HS-5 (cell line): ENCODE measurements at places on chromosomes 13 and 19.

- DNase-seq, result no peak
Observed at GRCh38 chr13:65911546-65912193, 1318.5 kb downstream of the PCDH9 start.

- DNase-seq, result no peak
Observed at GRCh38 chr19:11345122-11345803, 805 bp downstream of the TMEM205 start.

DNA sequence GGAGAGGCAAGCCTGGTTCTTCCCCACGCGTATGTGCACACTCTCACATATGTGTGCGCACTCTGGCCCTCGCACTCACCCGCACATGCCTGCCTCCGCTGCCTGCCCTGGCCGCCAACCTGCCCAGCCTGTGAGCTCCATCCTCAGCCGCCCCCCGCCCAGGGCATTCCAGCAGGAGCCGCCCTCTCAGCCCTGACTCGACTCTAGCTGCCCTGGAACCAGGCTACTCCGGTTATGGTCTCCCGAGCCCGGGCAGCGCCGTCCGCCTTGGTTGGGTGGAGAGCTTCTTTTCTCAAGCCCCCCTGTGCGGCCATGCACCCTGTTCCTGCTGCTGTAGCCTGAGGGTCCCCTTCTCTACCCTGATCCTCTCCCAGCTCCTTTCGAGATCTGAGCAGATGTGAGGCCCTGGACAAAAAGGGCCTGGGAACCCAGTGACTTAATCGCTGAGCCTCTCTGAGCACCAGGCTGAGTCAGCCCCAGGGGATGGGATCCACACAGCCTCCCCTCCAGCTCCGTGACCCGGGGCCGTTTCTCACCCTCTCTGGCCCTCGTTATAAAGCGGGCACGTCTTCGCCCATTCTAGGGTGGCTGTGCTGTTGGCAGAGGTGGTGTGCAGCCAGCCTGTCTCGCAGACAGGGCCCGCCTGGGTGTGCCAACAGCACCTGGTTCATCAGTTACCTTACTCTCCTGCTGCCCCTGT lies 191.5 kb downstream of the TEX29 start:
- no peak for DNase-seq

DNA sequence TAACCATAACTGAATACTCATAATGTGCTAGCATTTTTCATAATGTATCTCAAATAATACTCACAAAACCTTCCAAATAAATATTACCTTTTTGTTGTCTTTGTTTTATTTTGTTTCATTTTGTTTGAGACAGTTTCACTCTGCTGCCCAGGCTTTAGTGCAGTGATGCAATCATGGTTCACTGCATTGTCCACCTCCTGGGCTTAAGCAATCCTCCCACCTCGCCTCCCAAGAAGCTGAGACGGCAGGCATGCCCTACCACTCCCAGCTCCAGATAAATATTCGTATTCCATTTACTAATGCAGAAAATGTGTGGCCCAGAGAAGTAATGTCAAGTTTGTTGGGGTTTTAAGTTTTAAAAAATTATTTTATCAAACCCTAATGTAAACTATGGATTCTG lies 739.1 kb downstream of the GPC5 start:
- no peak for DNase-seq

- DNase-seq, result no peak
Observed at GRCh38 chr13:58495668-58496067, 864.1 kb downstream of the PCDH17 start.

GRCh38 chr13:35499196-35499662 lies 22.7 kb upstream of the MAB21L1 start:
- DNase-seq, result no peak

- no peak for DNase-seq
Observed at GRCh38 chr19:31962561-31962996, 382.8 kb upstream of the ZNF507 start.

- no peak for DNase-seq
Observed at GRCh38 chr19:49167857-49168409, 10.3 kb downstream of the TRPM4 start.

DNA sequence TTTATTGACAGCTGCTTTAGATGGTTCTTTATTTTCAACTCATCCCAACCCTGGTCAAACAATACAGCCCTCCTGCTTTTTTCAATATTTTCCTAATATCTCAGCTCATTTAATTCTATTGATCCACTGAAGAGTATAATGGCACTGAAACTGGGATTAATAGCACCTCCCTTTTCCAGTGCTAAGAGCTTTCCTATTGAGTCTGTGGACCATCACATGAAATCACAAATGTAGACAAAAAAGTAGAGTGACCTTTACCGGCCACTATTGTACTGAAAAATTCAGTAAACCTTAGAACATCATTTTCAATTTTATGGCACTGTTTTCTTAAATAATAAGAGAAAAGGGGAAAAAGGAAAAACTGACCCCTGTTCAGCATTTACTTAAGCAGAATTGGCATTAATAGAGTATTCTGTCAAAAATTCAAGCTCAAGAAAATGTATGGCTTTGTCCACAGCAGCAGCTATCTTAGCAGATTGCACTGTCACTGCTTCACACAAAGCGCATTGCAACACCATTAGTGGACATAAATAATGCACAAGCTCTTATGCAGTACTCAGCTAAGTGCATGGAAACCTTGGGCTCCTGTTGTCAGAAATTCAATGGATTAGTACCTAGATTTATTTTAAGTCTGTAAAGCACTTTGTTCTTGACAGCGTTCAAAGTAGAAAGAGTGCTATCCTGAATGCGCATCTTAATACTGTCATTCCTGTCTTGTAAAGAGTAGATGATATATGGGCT lies 851.0 kb upstream of the KLHL1 start:
- DNase-seq, result no peak

- no peak for DNase-seq
Observed at GRCh38 chr13:50006426-50007135, 8.7 kb upstream of the KCNRG start.

GRCh38 chr13:51451467-51452360 lies 1.1 kb downstream of the INTS6 start:
- DNase-seq, result no peak

- DNase-seq, result no peak
Observed at GRCh38 chr19:14683439-14683838, 6.4 kb upstream of the ZNF333 start.

- no peak for DNase-seq
Observed at GRCh38 chr19:11460207-11460606, 20.6 kb downstream of the ELAVL3 start.

- DNase-seq, result no peak
Observed at GRCh38 chr13:90362707-90363106, 984.8 kb upstream of the MIR17HG start.

DNA sequence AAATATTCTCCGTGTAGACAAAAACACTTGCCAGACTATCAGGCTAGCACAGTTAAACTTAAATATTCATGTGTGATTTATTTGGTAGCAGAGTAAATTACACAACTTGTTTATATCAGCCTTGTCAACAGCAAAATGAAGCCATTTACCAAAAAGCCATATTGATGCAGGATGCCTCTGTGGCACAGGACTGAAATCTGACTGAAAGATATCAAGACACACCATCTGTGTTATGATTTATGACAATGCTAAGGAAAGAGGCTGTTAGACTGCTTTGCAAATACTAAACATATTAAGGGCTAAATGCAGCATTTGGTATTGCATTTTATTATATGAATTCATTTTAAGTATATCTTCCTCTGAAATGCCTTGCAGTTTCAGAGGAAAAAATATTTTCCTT lies 44.8 kb upstream of the FNDC3A start:
- no peak for DNase-seq

DNA sequence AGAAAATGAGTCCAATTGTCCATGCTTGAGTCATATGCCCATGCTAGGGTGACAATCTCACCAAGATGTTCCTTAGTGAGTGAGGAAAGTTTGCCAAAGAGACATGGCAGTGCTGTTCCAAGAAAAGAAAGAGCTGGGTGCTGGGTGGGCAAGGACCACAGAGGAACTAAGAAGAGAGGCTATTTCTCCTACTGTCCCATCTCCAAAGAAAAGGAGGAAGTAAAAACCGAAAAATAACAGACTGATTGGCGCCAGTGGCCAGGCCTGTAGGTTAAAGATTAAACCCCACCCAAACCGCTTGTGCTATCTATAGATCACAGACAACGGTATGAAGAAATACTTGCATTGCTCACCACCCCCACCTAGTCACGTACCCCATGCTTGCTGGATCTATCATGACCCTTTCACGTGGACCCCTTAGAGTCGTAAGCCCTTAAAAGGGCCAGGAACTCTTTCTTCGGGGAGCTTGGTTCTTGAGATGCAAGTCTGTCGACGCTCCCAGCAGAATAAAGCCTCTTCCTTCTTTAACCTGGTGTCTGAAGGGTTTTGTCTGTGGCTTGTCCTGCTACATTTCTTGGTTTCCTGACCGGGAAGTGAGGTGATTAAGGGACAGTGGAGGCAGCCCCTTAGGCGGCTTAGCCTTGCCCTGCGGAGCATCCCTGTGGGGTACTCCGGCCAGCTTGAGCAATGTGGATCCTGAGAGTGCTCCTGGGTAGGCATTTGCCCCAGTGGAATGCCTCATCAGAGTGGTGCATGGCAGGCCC lies 606.5 kb downstream of the UQCRFS1 start:
- DNase-seq, result no peak

- no peak for DNase-seq
Observed at GRCh38 chr13:77715233-77715891, 17.9 kb downstream of the SLAIN1 start.

DNA sequence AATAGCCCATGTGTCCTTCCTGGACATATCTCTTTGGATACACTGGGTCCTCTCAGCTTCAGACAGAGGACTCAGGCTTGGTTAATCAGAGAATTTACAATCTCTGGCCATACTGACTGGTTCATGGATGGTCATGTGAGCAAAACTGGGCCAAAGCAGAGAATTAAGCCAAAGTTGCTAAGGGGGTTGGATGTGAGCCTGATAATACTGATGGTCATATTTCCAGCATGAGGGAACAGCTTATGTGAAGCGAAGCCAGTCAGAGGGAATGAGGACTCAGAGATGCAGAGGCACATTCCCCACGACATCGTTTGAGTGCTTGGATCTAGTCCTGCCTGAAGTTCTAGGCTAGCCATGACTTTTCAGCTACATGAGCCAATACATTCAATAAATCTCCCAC lies 22.0 kb upstream of the LRRC4B start:
- no peak for DNase-seq

GRCh38 chr19:55554302-55554701 lies 9.0 kb upstream of the SBK3 start:
- DNase-seq, result no peak

GRCh38 chr13:53631511-53631910 lies 602.9 kb downstream of the OLFM4 start:
- no peak for DNase-seq

DNA sequence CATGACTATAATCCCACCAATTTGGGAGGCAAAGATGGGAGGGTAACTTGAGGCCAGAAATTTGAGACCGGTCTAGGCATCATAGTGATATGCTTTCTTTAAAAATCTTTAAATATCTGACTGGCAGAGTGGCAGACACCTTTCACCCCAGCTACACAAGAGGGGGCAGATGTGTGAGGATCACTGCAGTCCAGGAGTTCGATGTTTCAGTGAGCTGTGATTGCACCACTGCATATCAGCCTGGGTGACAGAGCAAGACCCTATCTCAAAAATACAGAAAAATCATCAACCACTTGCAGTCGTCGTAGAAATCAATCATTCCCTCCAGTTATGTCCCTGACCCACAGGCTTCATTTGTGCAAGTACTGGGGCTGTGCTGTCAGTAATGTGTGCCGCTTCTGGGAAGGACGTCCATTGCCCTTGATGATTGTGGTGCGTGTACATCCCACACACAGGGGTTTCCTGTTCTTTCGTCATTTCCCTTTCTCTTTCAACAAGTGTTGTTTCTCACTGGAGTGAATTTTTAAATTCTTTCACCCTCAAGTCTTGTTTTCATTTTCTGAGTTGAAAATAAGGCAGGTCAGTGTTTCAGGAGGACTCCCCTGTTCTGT lies 1.4 kb downstream of the LGALS14 start:
- no peak for DNase-seq

DNA sequence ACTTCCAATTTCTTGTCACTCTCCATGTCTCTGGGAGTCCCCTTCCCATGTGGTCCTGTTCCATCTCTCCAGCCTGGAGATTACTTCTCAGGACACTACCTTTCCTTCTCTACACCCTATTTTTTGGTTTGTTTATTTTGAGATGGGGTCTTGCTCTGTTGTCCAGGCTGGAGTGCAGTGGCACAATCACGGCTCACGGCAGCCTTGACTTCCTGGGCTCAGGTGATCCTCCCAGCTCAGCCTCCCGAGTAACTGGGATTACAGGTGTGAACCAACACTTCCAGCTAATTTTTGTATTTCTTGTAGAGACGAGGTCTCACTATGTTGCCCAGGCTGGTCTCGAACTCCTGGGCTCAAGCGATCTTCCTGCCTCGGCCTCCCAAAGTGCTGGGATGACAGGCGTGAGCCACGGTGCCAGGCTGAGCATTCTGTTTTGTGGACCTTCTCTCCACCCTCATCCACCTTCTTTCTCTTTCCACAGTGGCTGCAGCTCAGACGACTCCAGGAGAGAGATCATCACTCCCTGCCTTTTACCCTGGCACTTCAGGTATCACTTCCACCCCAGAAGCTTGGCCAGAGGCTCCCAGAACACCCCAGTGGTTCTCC lies 644 bp downstream of the HCST start:
- DNase-seq, result no peak

- no peak for DNase-seq
Observed at GRCh38 chr13:36431204-36432105, 840 bp upstream of the CCNA1 start.

- DNase-seq, result no peak
Observed at GRCh38 chr13:108933061-108933460, 303.6 kb downstream of the MYO16 start.

- DNase-seq, result no peak
Observed at GRCh38 chr13:56697011-56697410, 443.7 kb upstream of the PRR20A start.

GRCh38 chr19:29517412-29517811 lies 8.4 kb upstream of the VSTM2B start:
- DNase-seq, result no peak

DNA sequence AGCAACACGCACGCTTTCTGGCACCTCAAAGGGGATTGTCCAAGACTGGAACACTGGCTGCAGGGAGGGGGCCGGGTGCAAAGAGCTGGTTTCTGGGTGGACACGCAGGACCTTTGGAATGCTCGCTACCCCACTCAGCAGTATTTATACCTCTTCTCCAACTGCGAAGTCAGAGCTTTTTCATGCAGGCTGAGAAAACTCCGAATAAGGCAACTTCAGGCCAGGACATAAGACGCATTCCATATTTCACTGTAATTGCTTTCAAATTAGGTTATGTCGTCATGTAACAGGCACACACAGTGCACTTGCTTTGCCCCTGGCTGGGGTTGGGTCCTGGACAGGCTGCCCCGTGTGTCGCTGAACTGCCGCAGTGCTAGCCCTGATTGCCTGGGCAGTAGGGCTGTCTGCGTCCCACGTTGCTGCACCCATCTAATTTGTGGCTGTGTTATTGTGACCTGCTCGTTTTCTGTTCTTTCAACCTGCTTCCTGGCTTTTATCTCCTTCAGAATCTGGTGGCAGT lies 44.5 kb downstream of the ACTN4 start:
- DNase-seq, result no peak
